ENCODE measurements at places on chromosomes 16 and 17.

- DNase-seq = peak; percentile 76
Measured at GRCh38 chr17:58330997-58331814, 2.6 kb upstream of the TSPOAP1 start.

GRCh38 chr16:29806099-29806579 is at the start of gene MAZ:
Gene MAZ (plus strand): TSS chr16:29806529. CDS start chr16:29806702, 173 bp downstream.
- DNase-seq = peak; percentile 80

DNA sequence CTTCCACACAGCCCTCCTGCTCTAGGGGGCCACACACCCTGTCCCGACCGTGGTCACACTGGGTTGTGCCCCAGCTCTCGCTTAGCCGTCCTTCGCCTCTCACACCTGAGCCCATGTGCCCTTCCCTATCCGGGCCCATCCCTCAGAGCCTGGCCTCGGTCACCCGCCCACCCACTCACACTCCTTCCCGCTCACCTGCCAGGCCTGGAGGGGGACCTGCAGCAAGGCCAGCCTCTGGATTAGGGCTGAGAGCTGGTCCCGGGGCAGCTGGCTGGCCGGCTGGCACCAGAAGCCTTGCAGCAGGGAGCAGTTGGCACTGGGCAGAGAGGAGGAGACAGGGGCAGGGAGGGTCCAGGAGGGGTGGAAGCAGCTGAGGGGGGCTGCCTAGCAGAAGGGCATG is 9.7 kb downstream of the RPUSD1 start:
- DNase-seq = no peak

- DNase-seq = no peak
Measured at GRCh38 chr17:57655553-57655952, 89.5 kb downstream of the CCDC182 start.

DNA sequence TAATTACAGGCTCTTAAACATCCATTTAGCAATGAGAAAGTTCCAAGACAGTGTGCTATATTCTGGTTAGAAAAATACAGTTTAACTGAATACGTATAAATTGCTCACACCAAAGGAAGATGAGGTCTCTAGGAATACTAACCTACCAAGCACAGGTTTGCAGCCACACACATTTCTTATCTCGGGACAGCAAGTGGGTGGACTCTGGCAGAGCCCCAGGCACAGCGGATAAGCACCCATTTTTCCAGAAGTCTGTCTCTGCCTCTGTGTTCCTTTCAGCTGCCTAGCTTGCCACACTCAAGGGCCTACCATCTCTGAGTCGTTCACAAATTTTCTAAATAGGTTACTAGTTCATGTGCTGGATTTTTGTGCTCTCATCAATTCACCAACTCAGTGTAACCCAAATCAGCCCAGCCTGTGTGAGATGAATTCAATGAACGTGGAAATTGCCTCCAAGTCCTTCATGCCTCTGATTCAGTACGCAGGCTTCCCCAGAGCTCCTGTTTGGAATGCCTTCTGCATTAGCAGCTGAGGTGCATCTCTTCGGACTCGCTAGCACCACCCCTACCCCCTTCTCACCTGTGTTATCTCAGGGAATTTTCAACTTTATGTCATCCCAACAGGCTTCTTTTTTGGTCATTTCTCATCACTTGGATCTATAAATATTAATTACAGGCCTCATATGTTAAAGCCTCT is 581.0 kb upstream of the CDH11 start:
- no peak for DNase-seq

DNA sequence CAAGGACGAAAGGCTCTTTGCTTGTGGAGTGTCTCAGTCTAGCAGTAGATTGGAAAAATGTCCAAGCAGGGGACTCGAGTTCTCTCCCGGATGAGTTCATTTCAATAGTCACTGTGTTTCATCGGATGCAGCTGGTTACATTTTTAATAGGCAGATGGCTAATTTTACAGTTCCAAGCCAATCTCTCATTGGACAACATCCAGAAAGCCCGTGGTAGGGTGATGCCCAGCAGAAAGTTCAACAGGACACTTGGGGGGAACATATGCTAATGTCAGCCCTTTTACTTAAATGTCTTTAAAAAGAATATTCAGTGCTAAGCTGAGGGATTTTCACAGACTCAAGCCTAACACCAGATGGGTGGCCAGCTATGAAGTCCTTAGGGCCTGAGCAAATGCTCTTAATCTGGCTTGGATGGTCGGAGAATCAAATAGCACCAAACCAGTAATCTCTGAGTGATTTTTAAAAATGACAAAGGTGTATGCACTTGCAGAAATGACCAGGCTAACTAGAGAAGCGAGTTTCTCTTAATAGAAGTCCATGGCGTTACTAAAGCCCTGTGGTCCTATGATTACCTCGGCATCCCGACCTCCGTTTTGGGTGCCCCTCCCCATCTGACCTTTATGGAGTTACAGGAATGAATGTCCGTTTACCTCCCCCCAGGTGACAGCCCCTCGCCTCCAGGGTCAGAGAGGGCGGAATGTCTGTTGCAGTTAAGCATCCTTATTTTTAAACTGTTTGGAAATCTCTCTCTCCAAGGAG is 289.2 kb upstream of the SALL1 start:
- no peak for DNase-seq

DNA sequence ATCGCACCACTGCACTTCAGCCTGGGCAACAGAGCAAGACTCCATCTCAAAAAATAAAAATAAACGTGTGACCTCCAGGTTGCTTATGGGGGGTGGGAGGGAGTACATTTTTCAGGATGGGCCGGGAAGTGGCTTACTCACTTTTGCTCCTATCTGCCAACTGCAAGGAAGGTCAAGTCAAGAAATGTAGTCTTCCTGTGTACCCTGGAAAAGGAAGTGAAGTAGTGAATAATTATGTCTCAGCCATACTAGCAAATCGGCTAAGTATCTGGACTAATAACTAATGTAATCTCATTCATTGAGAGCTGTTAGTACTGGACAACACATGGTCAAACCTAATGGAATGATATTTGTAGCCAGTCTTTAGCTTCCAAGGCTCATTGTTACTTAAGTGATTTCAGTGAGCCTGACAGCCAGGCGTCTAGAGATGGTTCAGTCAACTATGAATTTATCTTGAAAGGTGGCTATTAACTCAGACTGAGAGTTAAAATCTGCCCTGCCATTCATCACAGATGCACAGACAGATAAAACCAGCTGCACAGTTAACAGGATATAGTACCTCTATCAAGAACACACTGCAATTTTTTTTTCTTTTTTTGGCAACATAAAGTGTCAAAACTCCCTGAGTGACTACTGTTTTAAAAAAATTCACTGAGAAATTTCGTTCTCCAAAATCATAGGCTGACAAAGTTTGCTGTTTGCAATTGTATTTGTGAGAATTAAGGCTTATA is 3.7 kb upstream of the TACO1 start:
- no peak for DNase-seq

DNA sequence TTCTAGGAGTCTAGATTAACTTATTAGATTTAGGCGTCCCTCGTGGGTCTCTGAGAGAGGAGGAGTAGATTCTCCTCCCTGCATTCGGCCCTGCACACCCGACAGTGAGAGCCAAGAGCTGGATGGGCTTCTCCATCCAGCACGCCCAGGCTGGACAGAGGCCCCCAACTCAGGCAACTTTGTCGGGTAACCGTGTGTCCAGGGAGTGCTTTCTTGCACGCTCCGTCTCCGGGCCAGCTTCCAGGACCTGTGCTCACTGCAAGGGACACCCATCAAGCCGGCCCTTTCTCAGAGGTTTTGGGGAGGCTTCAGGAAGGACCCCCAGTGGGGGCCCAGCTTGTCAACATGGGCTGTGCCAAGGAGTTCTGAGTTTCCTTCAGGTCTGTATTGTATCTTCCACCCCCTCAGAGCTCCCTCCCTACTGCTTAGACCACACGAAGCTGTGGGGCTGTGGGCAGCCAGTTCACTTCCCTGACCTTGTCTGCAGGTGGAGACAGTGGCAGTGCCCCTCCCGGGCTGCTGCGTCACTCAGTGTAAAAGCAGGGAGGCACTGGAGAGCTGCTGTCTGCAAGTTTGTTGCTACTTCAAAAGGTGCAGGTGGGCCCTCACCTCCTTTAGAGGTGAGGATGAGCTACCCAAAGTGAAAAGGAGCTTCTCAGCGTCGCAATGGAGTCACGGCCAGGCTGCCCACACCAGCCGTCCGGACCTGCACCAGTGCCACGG is 24.0 kb upstream of the C16orf78 start:
- DNase-seq = no peak

- DNase-seq = no peak
Measured at GRCh38 chr17:41455236-41455635, 11.9 kb downstream of the KRT32 start.

GRCh38 chr16:11402745-11403533 is 57.7 kb downstream of the RMI2 start:
- DNase-seq = no peak

DNA sequence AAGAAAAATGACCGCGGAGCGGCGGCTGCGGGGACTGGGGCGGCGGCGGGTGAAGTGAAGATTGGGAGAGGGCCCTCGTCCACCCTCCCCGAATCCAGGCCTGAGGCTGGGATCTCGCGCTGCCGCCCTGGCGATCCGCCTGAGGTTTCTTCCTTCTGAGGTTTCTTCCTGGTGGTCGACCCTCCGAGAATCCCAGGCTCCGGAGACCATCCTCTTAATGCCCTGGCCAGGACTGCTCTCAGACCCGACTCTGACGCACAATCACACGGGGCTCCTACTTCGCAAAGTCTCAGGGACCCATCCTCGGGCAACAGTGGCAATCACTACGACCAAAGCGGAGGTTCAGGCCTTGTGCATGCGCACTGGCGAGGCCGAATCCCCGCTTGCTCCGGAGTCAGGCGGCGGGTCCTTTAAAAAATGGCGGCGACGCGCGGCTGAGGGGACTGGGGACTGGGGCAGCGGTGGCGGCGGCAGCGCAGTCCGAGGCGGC is 18.0 kb upstream of the KCNJ18 start:
- no peak for DNase-seq

GRCh38 chr16:87070657-87071056 is 246.5 kb downstream of the C16orf95 start:
- no peak for DNase-seq

DNA sequence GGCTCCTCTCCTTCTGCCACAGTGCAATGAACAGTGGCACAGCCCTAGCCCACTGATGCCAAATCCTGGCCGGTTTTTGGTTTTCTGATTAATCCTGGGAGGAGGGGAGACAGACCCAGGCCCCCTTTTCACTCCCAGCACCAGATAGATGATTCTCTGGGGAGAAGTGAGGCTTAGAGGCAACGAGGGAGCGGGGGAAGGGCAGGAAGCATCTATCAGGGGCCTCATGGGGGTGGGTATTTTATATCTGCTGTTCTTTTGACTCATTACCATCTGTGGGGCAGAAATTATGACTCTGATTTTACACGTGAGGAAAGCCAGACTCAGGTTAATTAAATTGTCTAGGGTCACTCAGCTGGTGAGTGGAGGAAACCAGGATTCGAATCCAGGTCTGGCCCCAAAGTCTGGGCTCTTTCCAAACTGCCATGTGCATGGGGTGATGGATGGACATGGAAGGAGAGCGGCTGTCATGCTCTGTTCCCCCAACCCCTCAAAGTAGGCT is 79.4 kb downstream of the MRM1 start:
- no peak for DNase-seq

DNA sequence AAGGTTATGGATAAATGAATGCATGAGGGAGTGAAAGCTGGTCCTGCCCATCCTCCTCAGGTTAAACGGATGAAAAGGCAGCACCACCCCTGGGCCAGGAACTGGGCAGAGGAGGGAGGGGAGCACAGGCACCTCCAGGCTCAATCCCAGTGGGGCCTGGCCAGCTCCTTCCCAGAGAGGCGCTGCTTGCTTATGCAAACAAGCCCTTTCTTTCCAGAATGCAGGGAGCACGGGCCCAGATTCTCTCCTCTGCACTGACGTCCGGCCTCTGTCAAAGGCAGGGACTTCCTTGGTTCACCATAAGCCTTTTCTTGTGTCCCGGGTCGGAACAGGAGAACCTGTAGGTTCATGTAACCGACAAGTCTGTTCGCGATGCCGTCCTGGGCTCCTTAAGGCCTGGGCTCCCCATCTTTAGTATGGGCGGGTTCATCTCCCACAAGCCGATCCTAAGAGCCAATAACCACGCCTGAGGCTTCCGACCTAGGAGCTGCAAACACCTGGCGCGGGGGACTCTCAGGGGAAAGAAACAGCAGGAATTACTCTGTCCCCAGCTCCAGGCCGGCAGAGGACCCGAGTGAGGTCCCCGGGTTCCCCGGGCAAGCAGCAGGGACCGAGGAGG is 16.3 kb downstream of the ENPP7 start:
- DNase-seq = no peak

DNA sequence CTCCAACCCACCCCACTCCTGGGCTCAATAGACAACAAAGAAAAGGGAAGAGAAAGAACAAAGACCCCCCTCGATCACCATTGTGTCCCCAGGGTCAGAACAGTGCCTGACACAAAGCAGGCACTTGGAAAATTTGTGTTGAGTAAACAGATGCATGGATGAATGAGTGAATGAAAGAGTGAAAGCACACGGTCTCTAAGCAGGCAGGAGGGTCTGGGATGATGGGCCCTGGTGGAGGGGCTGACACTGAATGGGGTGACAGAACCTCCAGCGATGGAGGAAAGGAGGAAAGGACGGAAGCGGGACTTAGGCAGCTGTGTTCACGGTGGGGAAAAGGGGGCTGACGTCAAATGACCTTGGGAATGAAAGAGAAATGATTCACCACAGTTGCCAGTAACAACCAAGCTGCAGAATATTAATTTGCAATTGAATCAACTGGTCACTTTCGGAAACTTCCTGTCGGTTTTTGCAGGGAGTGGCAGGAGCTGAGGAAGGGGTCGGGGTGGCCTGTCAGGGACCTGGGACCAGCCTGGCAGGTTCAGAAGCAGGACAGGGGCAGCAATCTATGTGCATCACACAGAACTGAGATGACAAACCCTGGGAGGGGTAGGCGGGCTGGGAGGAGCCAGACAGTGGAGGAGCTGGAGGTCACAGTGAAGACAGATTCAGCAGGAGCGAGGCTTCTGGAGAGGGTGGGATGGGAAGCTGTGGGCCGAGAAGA is 6.7 kb upstream of the GAST start:
- DNase-seq = no peak

DNA sequence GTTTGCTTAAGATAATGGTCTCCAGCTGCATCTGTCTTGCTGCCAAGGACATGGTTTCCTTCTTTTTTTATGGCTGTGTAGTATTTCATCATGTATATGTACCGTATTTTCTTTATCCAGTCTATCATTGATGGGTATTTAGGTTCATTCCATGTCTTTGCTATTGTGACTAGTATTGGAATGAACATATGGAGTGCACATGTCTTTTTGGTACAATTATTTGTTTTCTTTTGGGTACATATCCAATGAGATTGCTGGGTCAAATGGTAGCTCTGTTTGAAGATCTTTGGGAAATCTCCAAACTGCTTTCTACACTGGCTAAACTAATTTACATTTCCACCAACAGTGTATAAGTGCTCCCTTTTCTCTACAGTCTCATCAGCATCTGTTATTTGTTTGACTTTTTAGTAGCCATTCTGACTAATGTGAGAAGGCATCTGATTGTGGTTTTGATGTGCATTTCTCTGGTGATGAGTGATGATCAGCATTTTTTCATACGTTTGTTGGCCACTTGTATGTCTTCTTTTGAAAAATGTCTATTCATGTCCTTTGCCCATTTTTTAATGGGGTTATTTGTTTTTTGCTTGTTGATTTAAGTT is 66.2 kb downstream of the TNFRSF13B start:
- no peak for DNase-seq

GRCh38 chr16:26981266-26981938 is 85.3 kb upstream of the C16orf82 start:
- DNase-seq = no peak

- DNase-seq = peak; percentile 35
Measured at GRCh38 chr17:83081684-83082201, 2.3 kb downstream of the METRNL start.

All from activated naive CD8-positive, alpha-beta T cell treated with anti-CD3 and anti-CD28 coated beads, Interleukin-2, amount 50 U/mL, for 24 hours (primary cell).